ENCODE measurements at places on chromosomes 1 and 21. TPM values are rescaled to one million over a fixed set of nuclear protein-coding genes. Genes with fewer than 3 reads are reported as not detected.

- H3K27me3 ChIP-seq: peaks cover 6% of the 10 kb centered on the region
- no peak for DNase-seq
- H3K27ac ChIP-seq: no peak overlapping the region
- no peaks in the 10 kb centered on the region for H3K36me3 ChIP-seq
Measured at GRCh38 chr1:185693654-185694053, 40.5 kb upstream of the HMCN1 start.

Gene RAB3B
- 34.1 TPM for total RNA-seq

DNA sequence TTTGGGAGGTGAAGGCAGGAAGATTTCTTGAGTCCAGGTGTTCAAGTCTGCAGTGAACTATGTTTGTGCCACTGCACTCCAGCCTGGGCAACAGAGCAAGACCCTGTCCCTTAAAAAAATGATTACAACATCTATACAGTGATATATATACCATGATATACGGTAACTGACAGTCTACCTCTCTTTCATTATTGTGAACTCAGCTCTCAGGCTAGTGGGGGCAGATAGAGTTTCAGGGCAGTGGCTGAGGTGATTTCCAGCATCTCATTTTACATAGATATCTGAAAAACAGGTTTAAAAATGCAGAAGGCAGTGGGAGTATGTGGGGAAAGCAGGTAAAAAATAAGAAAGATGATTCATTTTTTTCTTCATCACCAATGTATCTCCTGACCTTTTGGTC, 8.1 kb upstream of the NTNG1 start:
- H3K27ac ChIP-seq: no peak overlapping the region
- peaks cover 15% of the 10 kb centered on the region for H3K4me1 ChIP-seq
- no peak for DNase-seq
- no peaks in the 10 kb centered on the region for H3K36me3 ChIP-seq

GRCh38 chr1:16020325-16020724, 1.5 kb upstream of the CLCNKA start:
- H3K4me3 ChIP-seq: no peak overlapping the region
- no peak overlapping the region for H3K27ac ChIP-seq
- H3K27me3 ChIP-seq: peaks cover 48% of the 10 kb centered on the region

- H3K27ac ChIP-seq: no peak overlapping the region
- no peak overlapping the region for H3K4me3 ChIP-seq
- H3K27me3 ChIP-seq: no peaks in the 10 kb centered on the region
Measured at GRCh38 chr1:226691247-226691646, 47.8 kb downstream of the ITPKB start.

- peak overlapping the region; percentile 85 for H3K27ac ChIP-seq
- H3K4me1 ChIP-seq: no peaks in the 10 kb centered on the region
- DNase-seq: no peak
Measured at GRCh38 chr1:180994262-180994661, 28.4 kb downstream of the STX6 start.

DNA sequence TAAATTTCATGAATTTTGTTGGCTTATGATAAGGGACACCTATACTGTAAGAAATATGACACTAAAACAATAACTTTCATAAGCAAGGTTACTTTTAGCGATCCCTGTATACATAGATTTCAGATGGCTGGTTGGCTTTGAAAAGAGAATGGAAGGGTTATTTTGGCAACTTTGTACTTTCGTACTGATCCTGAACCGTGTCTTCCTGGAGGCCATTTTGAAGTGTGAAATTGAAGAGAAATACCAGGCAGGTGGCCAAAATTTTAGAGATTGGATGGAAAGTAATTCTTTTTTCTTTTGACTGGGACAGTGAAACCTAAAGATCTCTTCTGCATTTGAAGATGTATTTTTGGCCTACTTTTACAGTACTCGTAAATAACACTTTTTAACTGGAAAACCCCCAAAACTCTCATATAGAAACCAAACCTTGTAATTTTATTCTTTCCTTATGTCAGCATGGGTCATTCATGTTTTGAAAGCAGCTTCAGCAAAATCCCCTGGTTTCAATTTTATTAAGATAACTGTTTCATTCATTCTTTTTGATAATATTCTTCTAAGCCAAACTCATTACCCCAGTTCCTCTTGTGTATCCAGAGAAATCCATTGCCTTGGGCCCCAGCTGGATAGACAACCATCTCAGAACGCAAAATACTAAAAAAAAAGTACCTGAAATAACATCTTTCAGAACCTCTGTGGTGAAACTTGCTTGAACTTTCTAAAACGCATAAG, 38.4 kb upstream of the ZNF281 start:
- peaks cover 29% of the 10 kb centered on the region for H3K36me3 ChIP-seq
- H3K27me3 ChIP-seq: no peaks in the 10 kb centered on the region
- peaks cover 12% of the 10 kb centered on the region for H3K4me1 ChIP-seq
- no peak overlapping the region for H3K4me3 ChIP-seq

DNA sequence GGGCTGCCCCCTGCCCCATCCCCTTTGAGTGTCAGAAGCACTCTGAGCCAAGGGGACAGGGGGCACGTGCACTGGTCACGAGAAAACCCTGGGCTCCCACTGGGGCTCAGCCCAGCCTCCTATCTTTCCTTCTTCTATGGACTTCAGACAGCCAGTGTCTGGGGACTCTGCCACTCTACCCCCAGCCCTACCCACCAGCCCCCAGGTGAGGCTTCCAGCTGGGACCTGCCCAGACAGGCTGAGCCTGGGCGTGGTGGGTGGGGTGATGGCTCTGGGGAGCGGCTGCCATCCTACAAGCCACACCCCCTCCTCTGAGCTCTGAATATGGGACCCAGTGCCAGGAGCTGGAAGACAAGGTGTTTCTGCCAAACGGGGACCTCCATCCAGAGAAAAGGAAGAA, 8.0 kb upstream of the SFN start:
- H3K4me1 ChIP-seq: peaks cover 10% of the 10 kb centered on the region
- DNase-seq: no peak
- H3K4me3 ChIP-seq: no peak overlapping the region

- H3K27ac ChIP-seq: peak overlapping the region; percentile 23
- no peak overlapping the region for H3K4me3 ChIP-seq
- no peak for DNase-seq
- peaks cover 19% of the 10 kb centered on the region for H3K27me3 ChIP-seq
- H3K36me3 ChIP-seq: peaks cover 86% of the 10 kb centered on the region
Measured at GRCh38 chr21:46234436-46234950, 5.9 kb upstream of the LSS start.

Gene CA14
- total RNA-seq: 35.3 TPM

DNA sequence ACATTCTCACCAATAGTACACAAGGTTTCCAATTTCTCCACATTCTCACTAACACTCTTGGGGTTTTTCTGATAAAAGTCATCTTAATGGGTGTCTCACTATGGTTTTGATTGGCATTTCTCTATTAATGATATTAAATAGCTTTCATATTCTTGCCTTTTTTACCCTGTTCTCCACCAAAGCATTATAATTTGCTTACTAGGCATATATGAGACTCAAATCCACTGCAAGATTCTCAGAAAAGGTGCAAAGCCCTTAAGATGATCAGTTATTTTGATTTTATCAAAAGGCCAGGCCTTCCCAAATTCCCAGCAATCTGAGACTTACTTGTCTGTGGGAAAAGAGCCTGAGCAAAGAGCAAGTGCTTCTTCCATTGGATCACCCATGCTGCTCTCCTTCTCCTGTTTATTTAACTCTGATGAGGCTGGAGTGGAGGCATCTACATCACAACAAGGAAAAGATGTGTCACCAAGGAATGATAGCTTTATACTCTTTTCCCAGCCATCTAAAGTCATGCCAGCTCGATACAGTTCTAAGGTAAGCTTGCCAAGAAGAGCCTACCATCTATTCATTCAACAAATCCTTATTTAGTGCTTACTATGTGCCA, 24.6 kb downstream of the CLSPN start:
- DNase-seq: no peak
- H3K27me3 ChIP-seq: no peaks in the 10 kb centered on the region
- peaks cover 64% of the 10 kb centered on the region for H3K36me3 ChIP-seq
- no peaks in the 10 kb centered on the region for H3K4me1 ChIP-seq
- no peak overlapping the region for H3K27ac ChIP-seq
- H3K4me3 ChIP-seq: no peak overlapping the region

Gene AGT
- total RNA-seq: 1.0 TPM

Gene MAB21L3
- not detected for total RNA-seq

Gene TCHHL1
- not detected for total RNA-seq

Gene CFHR4
- 0.42 TPM for total RNA-seq

DNA sequence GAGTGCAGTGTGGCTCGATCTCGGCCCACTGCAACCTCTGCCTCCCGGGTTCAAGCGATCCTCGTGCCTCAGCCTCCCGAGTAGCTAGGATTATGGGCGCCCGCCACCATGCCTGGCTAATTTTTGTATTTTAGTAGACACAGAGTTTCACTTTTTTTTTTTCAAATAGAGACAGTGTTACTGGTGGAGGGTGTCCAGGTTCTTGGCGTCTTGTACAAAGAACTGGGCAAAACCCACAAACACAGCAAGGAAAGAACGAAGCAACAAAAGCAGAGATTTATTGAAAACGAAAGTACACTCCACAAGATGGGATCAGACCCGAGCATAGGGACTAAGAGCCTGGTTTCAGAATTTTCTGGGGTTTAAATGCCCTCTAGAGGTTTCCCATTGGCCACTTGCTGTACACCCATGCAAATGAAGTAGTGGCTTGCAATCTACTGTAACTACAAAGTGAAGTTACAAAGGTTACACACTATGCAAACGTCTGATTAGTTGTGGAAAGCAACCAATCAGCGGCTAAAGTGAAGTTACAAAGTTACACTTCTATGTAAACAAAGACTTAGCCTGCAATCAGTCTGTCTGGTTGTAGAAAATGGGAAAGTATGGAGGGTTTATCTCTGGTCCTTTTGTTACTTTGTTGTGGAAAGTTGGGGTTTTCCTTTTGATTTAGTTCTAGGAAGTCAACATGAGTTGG, 199.1 kb downstream of the DYRK1A start:
- no peak overlapping the region for H3K4me3 ChIP-seq
- H3K36me3 ChIP-seq: no peaks in the 10 kb centered on the region
- no peak for DNase-seq
- H3K4me1 ChIP-seq: peaks cover 23% of the 10 kb centered on the region
- H3K27ac ChIP-seq: peak overlapping the region; percentile 61

DNA sequence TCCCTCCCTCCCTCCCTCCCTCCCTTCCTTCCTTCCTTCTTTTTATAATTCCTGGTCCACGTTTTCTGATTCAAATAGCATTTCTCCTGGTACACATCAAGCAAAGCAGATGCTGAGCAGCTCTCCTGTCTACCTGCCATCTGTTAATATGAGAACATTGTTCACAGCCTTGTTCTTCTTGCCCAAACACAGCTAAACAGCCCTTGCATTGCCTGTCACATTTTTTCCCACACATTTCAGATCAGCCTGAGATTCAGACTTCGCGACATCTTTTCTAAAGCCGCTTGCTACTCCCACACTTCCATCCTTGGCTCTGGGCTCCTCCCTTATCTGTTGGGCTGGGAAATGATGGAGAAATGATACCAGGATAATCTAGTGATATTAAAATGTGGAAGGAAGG, 200.5 kb downstream of the PCP4 start:
- H3K27me3 ChIP-seq: no peaks in the 10 kb centered on the region
- H3K27ac ChIP-seq: no peak overlapping the region
- H3K36me3 ChIP-seq: no peaks in the 10 kb centered on the region
- H3K4me1 ChIP-seq: peaks cover 10% of the 10 kb centered on the region

Gene SFT2D2
- total RNA-seq: 28.1 TPM

GRCh38 chr1:235336903-235337302, 8.5 kb downstream of the GGPS1 start:
- H3K4me1 ChIP-seq: peaks cover 5% of the 10 kb centered on the region
- H3K27me3 ChIP-seq: no peaks in the 10 kb centered on the region
- H3K36me3 ChIP-seq: peaks cover 22% of the 10 kb centered on the region
- no peak overlapping the region for H3K27ac ChIP-seq
- DNase-seq: no peak

DNA sequence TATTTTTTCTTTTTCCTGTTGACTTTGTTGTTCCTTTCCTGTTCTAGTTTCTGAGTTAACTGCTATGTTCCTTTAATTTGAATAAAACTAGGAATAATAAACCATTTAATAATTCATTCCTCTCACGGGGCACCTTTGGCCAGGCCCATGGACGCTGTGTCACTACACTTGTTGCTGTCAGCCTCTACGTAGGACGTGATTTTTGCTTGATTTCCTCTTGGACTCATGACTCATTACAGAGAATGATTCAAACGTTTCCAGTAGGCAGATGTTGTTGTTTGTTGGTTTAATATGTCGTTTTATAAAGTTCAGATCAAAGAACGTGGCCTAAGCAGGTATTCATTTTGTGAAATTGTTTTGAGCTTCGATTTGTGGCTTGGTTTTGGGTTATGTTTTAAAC, 9.1 kb upstream of the SLC19A1 start:
- no peak overlapping the region for H3K27ac ChIP-seq
- H3K27me3 ChIP-seq: peaks cover 29% of the 10 kb centered on the region
- no peak overlapping the region for H3K4me3 ChIP-seq
- H3K4me1 ChIP-seq: peaks cover 31% of the 10 kb centered on the region
